Bronchial epithelial cell (primary cell): ENCODE measurements at places on chromosomes 4 and X.

DNA sequence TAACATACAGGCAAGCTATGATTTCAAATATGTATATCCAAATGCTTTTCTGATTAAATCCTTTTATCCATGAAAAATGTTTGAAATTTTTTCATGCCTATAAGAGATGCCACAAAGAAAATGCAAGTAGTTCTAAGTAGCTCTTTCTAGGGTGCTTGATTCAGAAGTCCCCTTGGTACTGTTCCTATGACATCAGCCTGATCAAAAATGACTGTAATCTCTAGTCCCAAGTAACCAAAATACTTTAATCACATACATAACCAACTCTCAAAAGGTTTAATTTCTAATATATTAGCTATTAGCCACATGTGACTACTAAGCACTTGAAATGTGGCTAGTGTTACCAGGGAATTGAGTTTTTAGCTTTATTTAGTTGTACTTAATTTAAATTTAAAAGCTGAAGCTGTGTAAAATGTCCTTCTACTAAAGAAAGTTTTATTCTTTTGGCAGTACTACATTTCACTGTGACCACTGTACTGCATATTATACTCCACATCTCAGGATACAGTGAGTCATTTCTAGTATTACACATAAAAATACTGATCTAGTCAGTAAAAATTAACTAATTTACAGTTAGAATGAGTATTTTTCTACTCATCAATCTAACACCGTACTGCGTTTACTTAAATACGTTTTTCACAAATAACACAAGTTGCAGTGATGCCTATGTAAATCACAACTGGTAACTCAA lies 33.9 kb downstream of the FBXW7 start:
- peak; percentile 27 for DNase-seq

DNA sequence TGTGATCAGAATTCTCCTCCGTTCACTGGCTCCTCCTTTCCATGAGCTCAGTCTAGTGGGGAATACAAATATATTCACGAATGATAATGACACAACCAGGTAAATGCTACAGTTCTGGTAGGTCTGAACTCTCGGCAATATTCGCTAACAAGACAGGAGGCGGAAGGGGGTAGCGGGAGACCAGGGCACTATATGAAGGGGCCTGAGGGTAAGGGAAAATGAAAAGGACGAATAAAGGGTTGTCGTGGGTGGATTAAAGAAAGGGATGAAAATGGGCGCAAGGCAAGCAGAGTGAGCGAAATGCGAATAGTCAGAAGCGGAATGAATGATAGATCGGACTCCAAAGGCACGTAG lies 743 bp downstream of the NKAP start:
- peak; percentile 22 for DNase-seq

GRCh38 chr4:26826721-26827120 lies 33.9 kb upstream of the STIM2 start:
- no peak for DNase-seq

GRCh38 chr4:1008840-1009541 lies 2.4 kb upstream of the FGFRL1 start:
- DNase-seq = no peak

DNA sequence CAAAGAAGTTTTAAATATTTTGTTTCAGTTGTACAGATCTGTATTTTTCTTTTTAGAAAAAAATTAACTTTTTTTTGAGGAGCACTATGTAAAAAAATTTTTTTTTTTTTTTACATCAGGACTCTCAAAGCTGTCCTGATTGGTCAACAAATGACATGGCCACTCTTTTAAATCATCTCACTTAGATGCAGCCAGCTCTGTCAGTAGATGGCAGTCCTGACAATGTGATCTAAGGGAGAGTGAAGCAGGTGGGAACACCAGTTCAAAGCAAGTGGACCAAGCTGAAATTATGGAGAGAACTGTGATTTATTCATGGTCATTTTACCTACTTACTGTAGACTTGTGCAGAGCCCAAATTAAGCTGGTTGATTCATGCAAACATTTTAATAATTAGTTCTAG lies 174.7 kb upstream of the GPRIN3 start:
- peak; percentile 45 for DNase-seq

DNA sequence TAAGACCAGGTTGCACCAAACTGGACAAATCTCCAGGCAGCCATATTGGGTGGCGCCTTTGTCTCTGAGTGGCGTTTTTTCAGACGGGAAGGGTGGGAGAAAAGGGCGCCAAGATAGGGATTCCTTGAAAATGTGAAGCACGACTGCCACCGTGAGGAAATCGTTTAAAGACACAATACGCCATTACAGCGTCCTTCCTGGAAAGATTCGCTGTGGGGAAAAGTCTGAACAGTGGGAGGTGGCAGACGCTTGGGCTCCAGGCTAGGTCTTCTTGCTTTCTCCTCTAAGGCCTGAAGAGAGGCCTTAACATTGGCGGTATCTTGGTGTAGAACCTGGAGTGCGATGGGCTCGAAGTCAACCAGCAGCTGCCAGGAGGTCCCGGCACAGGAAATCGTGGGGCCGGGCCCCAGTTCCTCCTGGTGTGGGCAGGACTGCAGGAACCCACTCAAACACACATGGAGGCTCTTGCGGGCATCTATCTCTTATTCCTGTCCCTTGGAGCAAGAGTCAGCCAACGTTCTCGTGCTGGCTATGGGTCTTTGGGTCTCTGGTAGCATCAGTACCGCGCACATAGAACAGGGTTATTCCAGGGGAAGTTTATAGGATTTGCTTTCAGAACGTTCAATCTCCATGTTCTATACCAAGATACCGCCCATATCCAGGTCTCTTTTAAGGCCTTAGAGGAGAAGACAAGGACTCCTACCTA lies 208.8 kb downstream of the OR13H1 start:
- DNase-seq = no peak

GRCh38 chrX:114591121-114591520 lies 7.2 kb downstream of the HTR2C start:
- no peak for DNase-seq

GRCh38 chr4:54784161-54784671 lies 126.5 kb downstream of the KIT start:
- no peak for DNase-seq

DNA sequence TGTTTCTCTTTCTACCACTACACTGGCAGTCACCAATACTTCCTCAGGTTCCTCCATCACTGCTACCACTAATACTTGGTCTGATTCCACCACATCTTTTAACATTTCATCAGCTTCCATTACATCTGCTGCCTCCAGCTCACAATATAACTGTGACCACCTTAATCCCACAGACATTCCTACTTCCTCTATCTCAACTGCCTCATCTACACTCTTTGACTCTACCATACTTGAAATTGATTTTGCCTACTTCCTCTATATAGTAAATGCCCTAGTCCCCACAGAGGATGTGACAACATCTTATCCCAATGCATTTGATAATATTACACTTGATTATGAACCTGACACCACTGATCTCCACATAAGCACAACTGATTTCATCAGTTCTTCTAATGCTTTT lies 29.0 kb downstream of the OPRPN start:
- DNase-seq = no peak

DNA sequence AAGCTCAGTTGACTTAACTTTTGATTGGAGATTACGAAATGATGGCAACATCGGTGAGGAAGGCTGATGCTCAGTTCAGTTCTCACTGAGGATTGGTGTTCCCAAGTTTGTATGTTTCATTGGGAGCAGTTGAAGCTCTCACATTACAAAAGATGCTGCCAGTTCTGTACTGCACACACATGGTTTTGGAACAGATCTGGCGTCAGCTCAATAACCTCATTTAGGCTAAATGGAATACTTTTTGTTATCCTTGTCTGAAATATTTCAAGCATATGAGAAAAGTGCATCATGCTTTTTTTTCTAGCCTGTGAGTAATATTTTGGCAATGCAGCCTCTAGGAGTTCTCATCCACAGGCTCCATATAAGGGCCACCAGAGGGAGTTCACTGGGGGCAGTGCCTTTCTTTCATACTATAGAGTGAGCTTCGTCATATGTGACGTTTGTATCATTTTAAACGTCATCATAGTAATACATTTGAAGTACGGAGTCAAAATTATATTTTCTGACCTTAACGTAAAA lies 4.1 kb downstream of the ENPEP start:
- DNase-seq = peak; percentile 37

DNA sequence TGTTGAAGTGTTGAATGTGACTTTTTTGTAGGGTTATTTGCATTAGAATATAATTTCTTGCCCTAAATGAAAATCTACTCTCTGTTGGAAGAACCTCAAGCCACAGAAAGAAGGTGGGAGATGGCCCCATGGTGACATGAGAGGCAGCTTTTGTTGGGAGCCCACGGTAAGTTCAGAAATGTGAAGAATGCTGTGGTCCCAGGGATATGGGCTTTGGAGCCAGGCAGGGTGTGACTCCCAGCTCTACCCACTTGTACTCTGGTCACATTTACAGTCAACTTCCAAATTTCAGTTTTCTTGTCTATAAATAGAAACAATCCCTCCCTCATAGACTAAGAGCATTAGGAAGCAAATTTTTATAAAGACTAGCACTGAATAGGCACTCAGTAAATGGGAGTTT lies 177.8 kb downstream of the RAB28 start:
- no peak for DNase-seq

- peak; percentile 79 for DNase-seq
Measured at GRCh38 chr4:52098618-52099017, 47.5 kb downstream of the SPATA18 start.

DNA sequence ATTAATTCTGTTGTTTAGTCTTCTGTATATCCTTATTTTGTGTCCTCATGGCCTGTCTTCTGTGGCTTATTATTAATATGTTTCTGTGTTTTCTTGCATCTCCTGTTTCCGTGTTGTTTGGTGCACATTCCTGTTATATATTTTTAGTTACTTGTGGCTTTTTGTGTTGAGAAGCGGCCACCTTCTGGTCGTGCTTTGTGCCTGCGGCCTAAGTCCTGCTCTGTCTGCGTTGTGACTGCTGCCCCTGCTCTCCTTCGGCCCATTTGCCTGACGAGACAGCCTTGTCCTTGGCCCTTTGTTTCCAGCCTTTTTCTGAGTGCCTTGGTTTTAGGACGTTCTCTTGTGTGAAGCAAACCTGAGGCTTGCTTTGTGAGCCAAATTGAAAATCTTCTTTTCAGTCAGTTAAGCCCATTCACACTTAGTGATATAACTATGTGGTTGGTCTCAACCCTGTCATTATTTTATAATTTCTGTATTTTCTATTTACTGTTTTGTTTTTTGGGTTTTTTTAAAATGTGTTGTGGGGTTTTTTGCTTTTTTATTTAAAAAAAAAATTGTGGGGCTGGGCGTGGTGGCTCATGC lies 43.8 kb downstream of the TNIP2 start:
- DNase-seq = no peak

DNA sequence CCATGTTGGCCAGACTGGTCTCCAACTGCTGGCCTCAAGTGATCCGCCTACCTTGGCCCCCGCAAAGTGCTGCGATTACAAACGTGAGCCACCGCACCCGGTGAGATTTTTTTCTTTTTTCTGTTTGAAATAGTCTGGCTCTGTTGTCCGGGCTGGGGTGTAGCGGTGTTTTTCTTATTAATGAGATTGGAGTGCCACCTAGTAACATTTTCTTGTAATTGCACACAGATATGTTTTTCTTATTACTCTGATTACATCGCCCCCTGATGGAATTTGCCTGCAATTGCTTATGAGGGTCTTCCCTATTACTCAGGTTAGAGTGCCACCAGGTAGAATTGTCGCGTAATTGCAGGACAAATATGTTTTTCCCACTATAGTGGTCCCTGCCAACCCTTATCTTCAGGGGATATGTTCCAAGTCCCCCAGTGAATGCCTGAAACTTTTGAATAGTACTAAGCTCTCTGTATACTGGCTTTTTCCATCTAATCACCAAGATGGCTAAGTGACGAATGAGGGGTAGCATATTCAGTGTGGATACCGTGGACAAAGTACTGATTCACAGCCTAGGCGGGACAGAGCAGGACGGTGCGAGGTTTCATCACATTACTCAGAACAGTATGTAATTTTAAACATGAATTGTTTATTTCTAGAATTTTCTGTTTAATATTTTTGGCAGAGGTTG lies 8.6 kb upstream of the PDHA1 start:
- peak; percentile 0 for DNase-seq

DNA sequence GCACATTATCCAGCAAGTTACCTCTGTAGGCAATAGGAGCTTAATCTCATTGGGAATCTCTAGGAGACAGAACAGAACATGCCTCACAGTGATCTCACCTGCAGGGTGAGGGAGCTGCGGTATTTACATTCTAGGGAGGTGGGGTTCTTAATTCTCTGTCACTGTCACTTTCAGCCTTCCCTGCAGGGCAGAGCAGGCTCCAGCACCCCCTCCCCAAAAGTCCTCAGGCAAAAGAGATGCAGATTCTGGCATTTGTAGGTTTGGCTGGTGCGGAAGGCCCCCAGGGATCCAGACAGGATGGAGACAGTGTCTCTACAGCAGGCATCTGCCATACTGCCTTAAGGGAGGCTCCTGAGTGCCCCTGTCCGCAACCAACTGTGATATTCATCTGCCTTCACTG lies 166.4 kb upstream of the ATP6AP2 start:
- no peak for DNase-seq

- no peak for DNase-seq
Measured at GRCh38 chr4:177161781-177162180, 147.9 kb upstream of the NEIL3 start.

GRCh38 chrX:141832247-141832646 lies 5.9 kb upstream of the MAGEC3 start:
- DNase-seq = no peak

- no peak for DNase-seq
Measured at GRCh38 chr4:114677346-114677979, 78.9 kb downstream of the UGT8 start.

GRCh38 chr4:30553706-30554105 lies 166.5 kb upstream of the PCDH7 start:
- no peak for DNase-seq

DNA sequence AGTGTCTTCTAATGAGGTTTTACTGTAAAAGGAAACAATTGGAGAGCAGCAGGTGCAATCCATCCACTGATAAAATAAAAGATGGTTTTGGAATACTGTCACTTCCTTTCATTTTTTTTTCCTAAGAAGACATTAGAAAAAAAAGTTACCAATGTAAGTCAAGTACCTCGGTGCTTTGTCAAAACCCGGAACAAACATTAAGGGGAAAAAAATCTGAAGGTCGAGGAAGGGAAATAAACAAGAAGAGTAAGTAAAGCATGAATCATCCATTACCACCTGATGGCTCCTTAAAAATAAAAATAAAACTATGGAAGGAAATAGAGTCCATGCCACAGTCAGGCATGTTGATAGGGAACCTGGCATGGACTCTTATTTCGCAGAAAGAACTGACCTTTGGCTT lies 15.3 kb upstream of the XPNPEP2 start:
- peak; percentile 21 for DNase-seq
